ENCODE measurements at places on chromosomes 4 and X. TPM values are rescaled to one million over a fixed set of nuclear protein-coding genes. Genes with fewer than 3 reads are reported as not detected.

DNA sequence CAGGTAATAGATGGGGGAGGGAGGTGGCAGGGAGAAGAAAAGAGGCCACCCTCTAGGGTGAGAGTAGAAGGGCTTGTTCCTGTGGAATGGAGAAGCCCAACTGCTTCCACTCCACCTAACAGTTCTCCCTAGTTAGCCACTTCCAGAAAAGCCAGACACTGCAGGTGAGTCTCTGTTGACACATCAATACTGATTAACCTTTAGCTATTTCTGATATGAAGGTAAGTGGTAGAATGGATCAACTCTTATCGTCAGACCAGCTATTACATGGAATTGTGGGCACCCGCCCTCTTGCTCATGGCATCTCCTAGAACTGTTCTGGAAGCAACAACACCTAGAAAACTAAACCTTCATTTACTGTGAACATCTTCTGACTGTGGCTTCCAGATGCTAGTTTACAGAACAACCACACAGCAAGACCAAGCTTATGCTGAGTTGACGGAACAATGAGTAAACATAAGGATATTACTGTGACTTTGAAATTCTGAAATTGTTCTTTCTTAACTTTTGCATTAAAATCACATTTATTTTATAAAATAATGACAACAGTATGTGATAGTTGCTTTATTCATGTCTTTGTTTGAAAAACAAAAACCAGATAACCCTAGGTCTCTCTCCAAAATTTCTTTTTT is 44.7 kb downstream of the ANXA3 start:
- DNase-seq: no peak

SYNPO2 gene
- 0.09 TPM for total RNA-seq

DNA sequence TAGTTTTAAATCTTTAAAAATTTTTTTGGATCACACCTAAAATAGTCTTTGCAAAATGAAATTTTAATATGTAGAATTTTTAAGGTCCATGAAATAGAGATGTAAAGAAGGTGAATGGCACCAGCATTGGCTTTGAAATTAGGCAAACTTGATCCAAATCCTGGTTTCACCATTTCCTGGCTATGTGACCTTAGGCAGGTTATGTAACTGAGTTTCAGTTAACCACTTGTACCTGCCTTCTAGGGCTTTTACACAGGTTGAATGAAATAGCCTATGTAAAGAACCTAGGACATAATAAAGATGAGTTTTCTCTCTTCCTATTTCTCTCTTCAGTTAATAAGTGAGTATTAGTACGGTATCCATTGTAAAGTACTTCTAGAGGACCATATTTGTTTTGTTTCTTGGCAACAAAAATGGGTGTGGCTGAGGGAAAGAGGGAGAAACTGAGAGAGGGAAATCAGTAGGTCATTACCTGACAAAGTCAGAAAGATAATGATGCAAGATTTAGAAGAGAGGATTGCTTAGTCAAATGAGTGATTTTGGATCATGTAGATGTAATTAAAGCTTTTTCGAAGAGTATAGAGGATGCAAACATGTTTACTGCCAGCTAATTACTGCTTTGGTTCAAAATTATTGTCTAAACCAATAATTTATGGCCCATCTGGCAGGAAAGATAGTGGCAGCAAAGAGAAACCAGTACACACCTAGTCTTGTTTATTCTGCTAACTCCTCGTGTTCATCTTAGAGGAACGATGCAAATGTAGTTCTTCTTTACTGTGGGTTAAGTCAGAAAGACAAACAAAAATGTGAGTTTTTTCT is 81.9 kb downstream of the PDLIM5 start:
- DNase-seq: no peak

CFI gene
- 0.62 TPM for total RNA-seq

- no peak for DNase-seq
These were observed 106.3 kb downstream of the FAM53A start for GRCh38 chr4:1577822-1578217.

- DNase-seq: no peak
These were observed 947.9 kb downstream of the FAT4 start for GRCh38 chr4:126262665-126263064.

GRCh38 chrX:93695981-93696380 is 22.0 kb downstream of the FAM133A start:
- DNase-seq: no peak

EVC2 gene
- total RNA-seq: 0.67 TPM

CLDN34 gene
- not detected for total RNA-seq

DNA sequence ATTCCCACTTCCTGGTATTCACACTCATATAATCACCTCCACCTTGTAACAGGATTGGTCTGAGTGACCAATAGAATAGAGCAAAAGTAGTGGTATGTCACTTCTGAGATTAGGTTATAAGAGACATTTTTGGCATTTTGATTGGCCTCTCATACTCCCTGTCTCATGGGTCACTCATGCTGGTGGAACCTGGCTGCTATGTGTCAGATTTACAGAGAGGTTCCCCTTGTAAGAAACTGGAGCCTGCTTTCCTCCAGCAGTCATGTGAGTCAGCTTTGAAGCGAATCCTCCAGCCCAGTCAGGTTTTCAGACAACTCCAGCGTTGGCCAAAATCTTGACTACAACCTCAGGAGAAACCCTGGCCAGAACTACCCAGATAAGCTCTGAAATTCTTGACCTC is 2.6 kb upstream of the OTUD4 start:
- no peak for DNase-seq

DNA sequence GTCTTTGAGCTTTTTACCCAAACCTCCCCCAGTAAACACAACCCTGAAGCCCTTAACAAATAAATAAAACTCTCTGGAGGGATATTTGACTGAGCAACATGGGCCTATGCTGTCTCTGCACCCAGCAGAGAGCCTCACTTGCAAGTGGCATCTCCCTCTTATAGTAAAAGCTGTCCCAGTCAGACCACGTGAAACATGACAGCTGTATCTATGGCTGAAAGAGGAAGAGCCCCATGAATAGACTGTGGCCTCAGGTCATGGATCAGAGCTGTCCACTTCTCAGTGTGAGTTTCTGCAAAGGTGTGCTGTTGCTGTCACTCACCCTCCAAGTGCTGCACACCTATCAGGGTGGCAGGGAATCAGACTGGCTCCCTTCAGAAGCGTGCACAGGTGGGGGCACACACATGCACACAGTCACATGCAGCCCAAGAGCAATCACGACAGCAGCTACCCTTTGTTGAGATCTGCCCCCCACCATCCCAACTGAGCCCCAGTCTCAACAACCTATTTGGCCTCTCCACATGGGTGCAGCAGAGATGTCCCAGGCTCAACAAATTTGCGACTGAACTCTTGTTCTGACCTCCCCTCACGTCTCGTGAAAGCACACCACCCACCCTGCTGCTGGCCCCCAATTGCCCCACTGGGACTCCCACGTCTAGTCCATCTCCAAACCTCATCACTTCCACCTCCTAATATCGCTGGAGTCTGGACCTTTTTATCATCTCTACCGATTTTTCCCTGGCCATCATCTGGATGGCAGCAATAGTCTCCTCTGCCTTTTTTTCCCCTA is 45.6 kb downstream of the NAT8L start:
- DNase-seq: no peak

- DNase-seq: no peak
These were observed 2233.9 kb upstream of the TENM3 start for GRCh38 chr4:180009316-180009715.

Measured in activated T-helper 2 cell treated with anti-CD3 and anti-CD28 coated beads, Interferon-gamma antibody, Interleukin-2, Interleukin-4, amounts not matched to agents 10 μg/mL and 5 μg/mL and 100 μg/mL, durations not matched to agents 14 hours and 24 hours and 36 hours (primary cell).